ENCODE measurements at places on chromosomes 1 and 21.

DNA sequence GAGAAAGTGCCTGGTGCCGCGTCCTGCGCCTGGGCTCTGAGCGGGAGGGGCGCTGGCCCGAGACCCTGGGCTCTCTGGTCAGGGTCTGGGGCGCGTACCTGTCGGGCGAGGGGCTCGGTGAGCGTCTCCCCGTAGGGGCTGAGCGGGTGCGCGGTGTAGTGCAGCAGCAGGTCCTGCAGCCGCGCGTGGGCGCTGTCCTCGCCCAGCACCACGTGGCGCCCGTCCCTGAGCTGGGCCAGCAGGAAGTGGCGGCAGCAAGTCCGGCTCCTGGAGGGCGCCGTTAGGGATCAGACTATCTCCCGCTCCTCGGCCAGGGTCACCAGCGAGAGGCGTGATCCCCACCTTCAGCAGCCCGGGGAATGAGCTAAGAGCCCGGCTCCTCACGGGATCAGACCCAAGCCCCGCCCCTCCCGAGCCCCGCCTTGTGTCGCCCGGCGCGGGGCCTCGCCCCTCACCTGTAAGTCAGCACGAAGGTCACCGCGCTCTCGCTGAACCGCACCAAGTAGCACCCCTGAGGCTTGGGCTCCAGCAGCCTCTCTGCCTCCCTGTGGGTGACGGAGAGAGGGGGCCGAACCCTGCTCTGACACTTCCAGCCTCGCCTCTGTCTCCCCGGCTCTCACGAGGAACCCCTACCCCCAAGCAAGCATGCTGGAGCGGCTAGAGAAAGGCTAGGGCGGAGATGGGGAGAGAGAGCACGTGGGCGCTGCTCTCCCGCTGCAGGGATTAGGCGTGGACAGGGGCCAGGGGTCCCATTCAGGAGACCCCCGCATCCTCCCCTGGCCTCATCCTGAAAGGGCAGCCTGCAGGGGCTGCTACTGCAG is 2.7 kb downstream of the SH2D2A start:
- peaks cover 8% of the 10 kb centered on the region for H3K36me3 ChIP-seq
- peak overlapping the region; percentile 99 for H3K27ac ChIP-seq
- peaks cover 46% of the 10 kb centered on the region for H3K4me1 ChIP-seq
- peak; percentile 73 for DNase-seq
- H3K27me3 ChIP-seq: no peaks in the 10 kb centered on the region

- H3K27me3 ChIP-seq: peaks cover 39% of the 10 kb centered on the region
- no peaks in the 10 kb centered on the region for H3K4me1 ChIP-seq
- H3K27ac ChIP-seq: no peak overlapping the region
- no peak overlapping the region for H3K4me3 ChIP-seq
- no peaks in the 10 kb centered on the region for H3K36me3 ChIP-seq
Observed at GRCh38 chr1:220991506-220991905, 112.3 kb downstream of the HLX start.

- no peak for DNase-seq
- peaks cover 5% of the 10 kb centered on the region for H3K27me3 ChIP-seq
- no peaks in the 10 kb centered on the region for H3K36me3 ChIP-seq
- H3K27ac ChIP-seq: no peak overlapping the region
- H3K4me3 ChIP-seq: no peak overlapping the region
Observed at GRCh38 chr1:209363112-209363511, 220.4 kb upstream of the CAMK1G start.

DNA sequence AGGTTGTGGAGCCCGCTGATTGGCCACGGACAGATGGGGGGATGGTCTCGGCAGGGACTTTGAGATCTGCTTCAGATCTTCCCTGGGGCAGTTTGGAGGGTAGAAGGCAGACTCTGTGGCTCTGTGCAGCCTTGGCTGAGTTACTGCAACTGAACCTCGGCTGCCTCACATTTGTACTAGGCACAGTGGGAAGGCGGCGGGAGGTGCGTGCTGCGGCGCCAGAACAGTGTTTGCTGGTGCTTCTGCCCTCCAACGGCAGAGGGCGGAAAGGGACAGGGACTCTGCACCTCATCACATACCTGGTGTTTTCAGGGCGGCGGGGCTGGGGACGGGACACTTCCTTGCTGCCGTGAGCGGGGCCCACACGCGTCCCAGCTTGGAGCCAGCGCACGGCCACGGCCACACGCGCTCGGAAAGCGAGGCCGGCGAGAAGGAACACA is 26.2 kb downstream of the SLC66A1 start:
- H3K36me3 ChIP-seq: peaks cover 6% of the 10 kb centered on the region
- no peak for DNase-seq
- H3K27me3 ChIP-seq: no peaks in the 10 kb centered on the region

- H3K27ac ChIP-seq: no peak overlapping the region
- H3K4me1 ChIP-seq: peaks cover 11% of the 10 kb centered on the region
- peaks cover 12% of the 10 kb centered on the region for H3K36me3 ChIP-seq
- H3K27me3 ChIP-seq: no peaks in the 10 kb centered on the region
- DNase-seq: no peak
- no peak overlapping the region for H3K4me3 ChIP-seq
Observed at GRCh38 chr1:246526915-246527314, 19.8 kb upstream of the SMYD3 start.

- H3K4me3 ChIP-seq: no peak overlapping the region
- no peak for DNase-seq
- H3K27ac ChIP-seq: no peak overlapping the region
- no peaks in the 10 kb centered on the region for H3K27me3 ChIP-seq
- no peaks in the 10 kb centered on the region for H3K36me3 ChIP-seq
Observed at GRCh38 chr1:55049914-55050278, 10.5 kb downstream of the PCSK9 start.

DNA sequence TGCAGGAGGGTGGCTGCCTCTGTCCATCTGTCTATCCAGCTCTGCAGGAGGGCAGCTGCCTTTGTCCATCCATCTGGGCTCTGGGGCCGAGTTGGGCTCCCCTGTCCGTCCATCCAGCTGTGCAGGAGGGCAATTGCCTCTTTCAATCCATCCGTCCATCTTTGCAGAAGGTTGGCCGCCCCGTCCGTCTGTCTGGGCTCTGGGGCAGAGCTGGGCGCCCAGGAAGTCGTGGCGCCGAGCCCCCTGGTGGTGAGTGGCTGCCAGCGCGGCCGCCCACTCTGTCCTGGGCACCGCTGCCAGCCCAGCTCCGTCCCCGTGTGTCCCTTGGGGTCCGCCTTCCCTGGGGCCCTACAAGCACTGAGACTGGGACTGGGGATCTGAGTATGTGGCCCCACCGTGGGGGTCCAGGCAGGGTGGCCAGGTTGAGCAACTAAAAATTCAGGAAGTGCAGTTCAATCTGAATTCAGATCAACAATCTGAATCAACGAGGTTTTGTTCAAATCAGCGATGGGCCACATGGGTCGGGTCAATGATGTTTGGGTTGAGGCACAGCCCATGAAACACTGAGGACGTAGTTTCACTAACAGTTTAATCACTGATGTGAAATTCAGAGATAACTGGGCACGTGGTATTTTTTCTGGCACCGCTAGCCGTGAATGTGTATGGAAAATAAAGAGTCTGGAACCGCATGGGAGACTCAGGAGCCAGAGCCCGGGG is 99.1 kb upstream of the ACTRT2 start:
- no peaks in the 10 kb centered on the region for H3K36me3 ChIP-seq
- no peaks in the 10 kb centered on the region for H3K4me1 ChIP-seq
- no peak overlapping the region for H3K27ac ChIP-seq
- peak; percentile 42 for DNase-seq
- H3K27me3 ChIP-seq: peaks cover 3% of the 10 kb centered on the region

- peak overlapping the region; percentile 97 for H3K27ac ChIP-seq
- H3K36me3 ChIP-seq: no peaks in the 10 kb centered on the region
- peaks cover 50% of the 10 kb centered on the region for H3K4me1 ChIP-seq
- no peak for DNase-seq
- H3K4me3 ChIP-seq: peak overlapping the region; percentile 98
Observed at GRCh38 chr1:86705665-86705985, 1.2 kb downstream of the SH3GLB1 start.

DNA sequence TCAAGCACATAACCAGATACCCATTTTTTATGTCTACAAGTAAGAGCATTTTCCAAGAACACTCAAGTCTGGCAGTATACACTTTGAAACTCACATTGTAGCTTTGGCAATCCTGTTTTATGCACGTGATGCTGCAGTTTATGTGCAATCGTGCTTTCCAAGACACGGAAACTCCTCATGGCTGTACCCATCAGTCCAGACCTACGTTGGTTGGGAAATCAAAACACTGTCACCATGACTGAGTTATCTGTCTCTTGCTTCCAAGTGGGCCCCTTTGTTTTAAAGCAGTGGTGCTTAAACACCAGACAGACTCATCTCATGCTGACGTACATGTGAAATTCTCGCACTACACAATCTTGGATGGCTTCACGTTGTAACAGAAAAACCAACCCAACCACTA is 192.8 kb downstream of the LTN1 start:
- H3K36me3 ChIP-seq: peaks cover 5% of the 10 kb centered on the region
- no peak overlapping the region for H3K27ac ChIP-seq
- H3K4me3 ChIP-seq: no peak overlapping the region
- H3K4me1 ChIP-seq: peaks cover 1% of the 10 kb centered on the region
- no peak for DNase-seq
- H3K27me3 ChIP-seq: no peaks in the 10 kb centered on the region

- peaks cover 4% of the 10 kb centered on the region for H3K27me3 ChIP-seq
- no peak overlapping the region for H3K27ac ChIP-seq
- no peak for DNase-seq
- no peaks in the 10 kb centered on the region for H3K4me1 ChIP-seq
- H3K4me3 ChIP-seq: no peak overlapping the region
- H3K36me3 ChIP-seq: no peaks in the 10 kb centered on the region
Observed at GRCh38 chr1:222224636-222225315, 323.1 kb downstream of the HHIPL2 start.

DNA sequence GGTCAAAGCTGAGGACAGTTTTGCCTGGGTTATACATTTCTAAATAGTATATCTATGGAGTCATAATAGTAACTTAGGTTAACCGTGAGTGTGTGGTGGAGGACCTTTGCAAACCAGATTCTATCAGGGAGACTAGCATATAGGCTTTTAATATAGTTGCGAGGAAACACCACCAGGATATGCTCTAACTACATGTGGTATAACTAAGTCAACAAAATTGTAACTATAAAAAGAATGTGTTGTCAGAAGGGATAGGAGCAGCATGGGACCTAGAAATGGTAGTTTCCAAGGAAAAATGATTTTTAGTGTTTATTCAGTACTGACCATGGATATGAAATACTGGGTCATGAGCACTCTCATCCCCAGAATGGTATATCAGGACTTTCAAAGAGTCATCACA is 338.1 kb downstream of the TGFB2 start:
- no peak overlapping the region for H3K4me3 ChIP-seq
- H3K36me3 ChIP-seq: no peaks in the 10 kb centered on the region
- DNase-seq: no peak
- H3K4me1 ChIP-seq: no peaks in the 10 kb centered on the region
- no peak overlapping the region for H3K27ac ChIP-seq

DNA sequence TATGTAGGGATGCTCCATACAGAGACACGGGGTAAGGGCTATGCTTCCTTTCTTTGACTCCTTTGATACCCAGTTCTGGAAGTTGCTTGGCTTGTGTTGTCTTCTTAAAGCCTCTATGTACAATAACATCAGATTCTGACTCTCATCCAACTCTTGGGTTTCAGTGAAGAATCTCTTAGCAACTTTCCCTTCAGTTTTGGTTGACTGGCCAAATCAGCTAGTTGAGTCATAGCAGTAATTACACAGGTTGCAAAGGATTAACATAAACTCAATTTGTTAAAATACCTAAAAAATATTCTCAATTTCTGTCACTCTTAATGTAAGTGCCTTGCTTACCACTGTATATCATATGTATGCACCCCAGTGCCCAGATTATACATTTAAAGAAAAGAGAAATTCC is 9.2 kb downstream of the CD1E start:
- no peak overlapping the region for H3K4me3 ChIP-seq
- no peak overlapping the region for H3K27ac ChIP-seq
- no peak for DNase-seq
- H3K4me1 ChIP-seq: no peaks in the 10 kb centered on the region

DNA sequence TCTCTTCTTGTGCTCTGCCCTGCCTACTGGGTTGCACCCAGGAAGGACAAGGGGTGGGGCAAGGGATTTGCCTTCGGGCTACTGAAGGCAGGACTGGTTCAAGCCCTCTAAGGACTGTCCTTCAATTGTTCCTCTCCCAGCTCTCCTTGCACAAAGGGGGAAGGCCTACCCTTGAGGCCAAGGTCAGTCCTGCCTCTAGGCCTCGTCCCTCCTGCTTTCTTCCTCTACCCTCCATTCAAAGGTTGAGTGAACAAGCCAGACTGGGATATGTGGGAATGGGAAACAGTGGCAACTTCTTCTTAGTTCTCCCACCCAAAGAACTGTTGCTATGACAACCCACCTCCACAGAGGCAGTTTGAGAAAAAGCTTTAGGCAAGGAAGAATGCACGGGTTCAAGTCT is 2.7 kb downstream of the LURAP1 start:
- no peaks in the 10 kb centered on the region for H3K36me3 ChIP-seq
- no peak for DNase-seq
- H3K4me3 ChIP-seq: no peak overlapping the region

DNA sequence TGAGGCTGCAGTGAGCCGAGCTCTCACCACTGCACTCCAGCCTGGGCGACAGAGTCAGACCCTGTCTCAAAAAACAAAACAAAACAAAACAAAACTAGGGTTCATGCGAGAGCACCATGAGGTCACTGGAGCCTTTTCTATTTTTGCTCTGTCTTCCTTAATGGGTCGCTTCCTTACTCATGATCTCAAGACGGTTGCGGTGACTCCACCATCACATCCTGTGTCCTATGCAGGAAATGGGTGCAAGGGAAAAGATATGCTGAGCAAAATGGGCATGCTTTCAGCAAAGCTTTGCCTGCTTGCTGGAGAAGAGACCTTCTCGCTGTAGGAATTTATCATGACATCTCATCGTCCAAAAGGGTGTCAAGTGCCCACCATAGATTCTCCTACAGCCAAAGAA is 36.4 kb downstream of the WNT9A start:
- no peak overlapping the region for H3K4me3 ChIP-seq
- H3K4me1 ChIP-seq: peaks cover 3% of the 10 kb centered on the region
- no peak overlapping the region for H3K27ac ChIP-seq
- DNase-seq: no peak
- no peaks in the 10 kb centered on the region for H3K27me3 ChIP-seq

- no peaks in the 10 kb centered on the region for H3K36me3 ChIP-seq
- H3K27ac ChIP-seq: no peak overlapping the region
- no peak for DNase-seq
- H3K27me3 ChIP-seq: no peaks in the 10 kb centered on the region
- H3K4me1 ChIP-seq: no peaks in the 10 kb centered on the region
- no peak overlapping the region for H3K4me3 ChIP-seq
Observed at GRCh38 chr21:28336314-28336713, 656.4 kb downstream of the LTN1 start.

- H3K27ac ChIP-seq: no peak overlapping the region
- DNase-seq: no peak
- no peak overlapping the region for H3K4me3 ChIP-seq
- no peaks in the 10 kb centered on the region for H3K4me1 ChIP-seq
- H3K27me3 ChIP-seq: peaks cover 10% of the 10 kb centered on the region
Observed at GRCh38 chr1:114833421-114833820, 21.2 kb upstream of the SYCP1 start.

DNA sequence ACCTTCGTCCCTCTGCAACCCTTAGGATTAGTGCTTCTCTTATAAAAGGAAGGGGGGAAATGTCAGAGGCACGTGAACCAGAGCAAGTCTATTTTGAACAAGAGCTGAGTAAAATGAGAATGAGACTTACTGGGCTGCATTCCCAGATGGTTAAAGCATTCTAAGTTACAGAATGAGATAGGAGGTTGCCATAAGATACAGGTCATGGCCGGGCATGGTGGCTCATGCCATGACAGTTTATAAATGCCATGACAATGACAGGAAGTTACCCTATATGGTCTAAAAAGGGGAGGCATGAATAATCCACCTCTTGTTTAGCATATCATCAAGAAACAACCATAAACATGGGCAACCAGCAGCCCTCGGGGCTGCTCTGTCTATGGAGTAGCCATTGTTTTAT is 2.5 kb upstream of the AQP10 start:
- no peaks in the 10 kb centered on the region for H3K4me1 ChIP-seq
- H3K4me3 ChIP-seq: no peak overlapping the region
- no peak for DNase-seq
- H3K36me3 ChIP-seq: peaks cover 6% of the 10 kb centered on the region

Measured in naive thymus-derived CD8-positive, alpha-beta T cell (primary cell).